ENCODE measurements at places on chromosomes 2 and 18. TPM values are rescaled to one million over a fixed set of nuclear protein-coding genes. Genes with fewer than 3 reads are reported as not detected.
A peak's percentile ranks its signal among the peaks of the same experiment; 100 is the strongest.

DNA sequence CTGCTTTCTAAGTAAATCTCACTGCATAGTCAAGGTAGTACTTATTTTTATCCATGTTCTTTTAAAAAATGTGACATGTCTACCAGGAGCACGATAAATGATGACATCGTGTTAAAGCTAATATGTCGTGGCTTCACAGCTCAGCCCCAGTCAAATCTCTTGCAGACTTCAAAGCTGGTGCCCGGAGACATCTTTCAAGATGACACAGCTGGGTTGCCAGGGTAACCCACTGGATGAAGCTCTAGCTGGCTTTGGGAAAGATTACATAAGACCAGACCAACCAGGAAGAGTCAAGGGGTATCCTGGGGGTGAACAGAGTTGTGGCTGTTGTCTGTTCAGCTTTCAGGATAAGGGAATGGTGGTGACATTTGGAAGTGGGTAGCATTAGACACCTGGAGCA, 67.8 kb downstream of the VSNL1 start:
- DNase-seq: no peak

DNA sequence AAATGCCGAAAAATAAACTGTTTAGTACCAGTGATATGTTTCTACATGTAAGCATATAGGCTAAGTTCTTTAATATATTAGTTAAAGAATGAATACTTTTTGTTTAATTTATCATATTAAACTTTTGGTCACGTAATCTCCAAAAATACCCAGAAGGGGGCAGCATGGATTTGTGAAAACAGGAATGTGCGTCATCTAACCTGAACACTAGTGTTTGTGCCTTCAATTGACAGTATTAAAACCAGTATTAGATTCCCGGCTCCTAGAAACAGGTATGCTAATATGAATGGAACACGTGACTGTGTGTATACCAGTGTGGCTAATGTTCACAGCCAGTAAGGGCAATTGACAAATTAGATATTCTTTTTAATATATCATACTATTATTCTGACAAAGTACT, 51.8 kb downstream of the WDR7 start:
- DNase-seq: peak; percentile 37

- DNase-seq: no peak
Measured at GRCh38 chr18:74351354-74351753, 35.7 kb downstream of the C18orf63 start.

DNA sequence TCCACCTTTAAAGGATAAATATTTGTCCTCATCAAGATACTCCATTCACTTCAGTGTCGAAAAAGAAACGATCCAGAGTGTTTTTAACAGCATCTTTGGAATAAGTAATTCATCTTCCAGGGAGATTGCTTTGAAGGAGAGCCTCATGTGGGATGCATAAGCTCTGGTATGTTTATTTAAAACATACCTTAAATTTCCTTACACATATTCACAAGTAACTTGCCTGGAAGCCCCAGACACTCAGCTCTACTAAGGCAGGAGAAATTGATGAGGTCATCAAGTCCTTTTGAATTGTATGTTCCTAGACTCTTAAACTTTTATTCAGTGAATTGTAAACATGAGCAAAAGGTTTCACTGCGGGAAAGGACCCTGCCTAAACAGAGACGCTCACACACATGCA, 103.0 kb downstream of the CDK15 start:
- DNase-seq: no peak

Gene ANKRD36
- 54.7 TPM for total RNA-seq

DNA sequence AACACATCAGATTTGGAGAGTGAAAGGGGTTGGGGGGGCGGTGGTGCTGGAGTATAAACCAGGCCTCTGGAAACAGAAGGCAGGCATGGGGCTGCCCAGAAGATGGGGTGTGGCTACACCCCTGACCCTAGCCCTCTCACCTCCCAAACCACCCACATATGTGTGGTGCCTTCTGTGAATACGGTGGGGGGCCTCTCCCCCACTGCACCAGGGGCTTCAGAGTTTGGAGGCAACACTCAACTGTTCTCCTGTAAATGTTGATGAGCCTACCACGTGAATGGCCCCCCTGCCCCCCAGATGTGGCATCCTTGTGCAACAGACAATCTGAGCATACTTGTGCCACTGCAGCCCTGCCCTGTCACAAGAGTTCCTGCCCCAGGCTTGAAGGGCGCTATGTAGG, 19.5 kb downstream of the FBXO41 start:
- no peak for DNase-seq

Gene NEU2
- total RNA-seq: not detected

DNA sequence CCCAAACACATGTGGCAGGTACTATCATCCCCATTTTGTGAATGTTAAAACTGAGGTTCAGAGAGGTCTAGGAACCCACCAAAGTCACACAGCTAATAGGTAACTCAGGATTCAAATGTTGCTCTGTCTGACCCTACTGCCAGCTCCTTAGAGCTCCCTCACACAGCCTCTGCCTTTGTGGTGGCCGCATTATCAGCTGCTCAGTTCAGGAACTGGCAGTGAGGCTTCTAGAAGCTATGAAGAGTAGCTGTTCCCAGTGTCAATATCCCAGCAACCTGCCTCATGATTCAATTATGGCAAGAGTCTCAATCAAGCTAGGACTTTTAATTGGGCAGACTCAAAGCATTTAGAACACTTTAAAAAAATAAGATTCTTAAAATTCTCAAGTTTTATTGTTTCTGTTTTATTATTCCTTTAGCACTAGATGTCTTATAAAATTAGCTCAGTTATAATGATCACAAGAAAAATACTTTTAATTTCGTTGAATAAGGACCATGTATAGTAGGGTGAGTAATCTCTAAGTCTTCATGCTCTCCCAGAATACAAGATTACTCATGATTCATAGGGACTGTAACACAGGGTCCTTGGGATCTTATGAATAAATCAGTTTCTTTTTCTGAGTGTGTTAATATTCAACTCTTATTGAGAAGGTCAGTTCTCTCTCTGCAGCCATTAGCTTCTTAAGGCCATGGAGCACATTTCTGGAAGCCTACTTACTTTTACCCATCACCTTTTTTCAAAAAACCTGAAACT, 342.7 kb downstream of the RND3 start:
- DNase-seq: no peak

Gene PRSS56
- total RNA-seq: not detected

Gene SERPINB11
- total RNA-seq: not detected

- no peak for DNase-seq
Measured at GRCh38 chr2:106886916-106887758, 1.2 kb upstream of the ST6GAL2 start.

DNA sequence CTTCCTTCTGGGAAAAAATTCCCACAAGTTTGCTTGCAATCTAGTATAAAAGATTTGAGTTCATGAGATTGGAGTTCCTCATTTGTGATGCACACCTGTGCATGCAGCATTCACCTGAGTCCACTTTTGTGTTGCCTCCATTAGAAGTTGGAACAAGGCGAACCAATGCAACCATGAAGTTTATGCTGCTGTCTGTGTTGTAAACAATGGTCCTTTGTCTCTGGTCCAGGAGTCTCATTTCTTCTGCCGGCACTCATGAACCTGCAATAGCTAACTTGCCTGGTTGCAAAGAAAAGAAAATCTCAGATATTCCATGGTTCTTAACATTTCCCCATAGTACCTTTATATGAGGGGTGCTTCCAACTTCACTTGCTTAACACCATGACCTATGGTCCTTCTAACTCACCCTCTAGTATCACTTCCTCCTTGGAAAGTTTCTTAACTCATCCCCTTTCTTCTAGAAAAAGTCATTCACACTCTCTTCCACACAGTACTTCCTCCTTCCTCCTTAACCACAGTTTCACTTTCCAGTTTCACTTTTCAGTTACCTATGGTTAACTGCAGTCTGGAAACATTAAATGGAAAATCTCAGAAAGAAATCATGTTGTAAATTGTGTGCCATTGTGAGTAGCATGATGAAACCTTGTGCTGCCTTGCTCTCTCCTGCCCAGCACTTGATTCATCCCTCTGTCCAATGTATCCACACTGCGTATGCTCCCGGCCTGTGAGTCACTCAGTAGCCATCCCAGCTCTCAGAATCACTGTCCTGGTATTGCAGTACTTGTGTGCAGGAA, 128.8 kb upstream of the TRIB2 start:
- no peak for DNase-seq

- DNase-seq: no peak
Measured at GRCh38 chr2:229909090-229909489, 12.7 kb downstream of the TRIP12 start.

DNA sequence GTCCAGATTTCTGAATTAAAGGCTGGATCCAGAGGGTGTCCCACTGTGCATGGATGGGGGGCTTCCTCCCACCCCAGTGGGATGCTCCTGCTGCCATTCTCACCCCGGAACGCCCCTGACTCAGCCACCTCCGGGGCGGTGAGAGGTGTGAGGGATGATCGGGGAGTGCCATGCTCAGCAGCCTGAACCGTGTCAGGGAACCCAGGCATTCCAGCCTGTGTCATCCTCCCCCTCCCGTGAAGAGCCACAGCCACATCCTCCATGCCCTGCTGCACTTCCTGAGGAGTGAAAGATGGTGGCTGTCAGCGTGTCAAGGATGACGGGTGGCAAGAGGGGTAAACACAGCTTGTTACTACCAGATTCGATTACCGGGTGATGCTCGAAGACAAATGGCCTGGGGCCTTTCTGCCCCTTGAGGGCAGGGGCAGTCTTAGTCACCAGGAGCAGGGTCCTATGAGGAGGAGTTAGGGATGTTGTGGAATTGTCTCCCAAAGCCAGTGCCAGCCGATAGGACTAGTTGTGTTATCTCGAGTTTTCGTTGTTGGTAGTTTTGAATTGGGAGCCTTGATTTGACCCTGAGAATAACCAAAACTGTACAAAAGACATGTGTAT, 80.8 kb downstream of the TCF7L1 start:
- no peak for DNase-seq

GRCh38 chr2:210527286-210527685, 29.1 kb upstream of the CPS1 start:
- DNase-seq: no peak

Gene SLC1A4
- 50.1 TPM for total RNA-seq

DNA sequence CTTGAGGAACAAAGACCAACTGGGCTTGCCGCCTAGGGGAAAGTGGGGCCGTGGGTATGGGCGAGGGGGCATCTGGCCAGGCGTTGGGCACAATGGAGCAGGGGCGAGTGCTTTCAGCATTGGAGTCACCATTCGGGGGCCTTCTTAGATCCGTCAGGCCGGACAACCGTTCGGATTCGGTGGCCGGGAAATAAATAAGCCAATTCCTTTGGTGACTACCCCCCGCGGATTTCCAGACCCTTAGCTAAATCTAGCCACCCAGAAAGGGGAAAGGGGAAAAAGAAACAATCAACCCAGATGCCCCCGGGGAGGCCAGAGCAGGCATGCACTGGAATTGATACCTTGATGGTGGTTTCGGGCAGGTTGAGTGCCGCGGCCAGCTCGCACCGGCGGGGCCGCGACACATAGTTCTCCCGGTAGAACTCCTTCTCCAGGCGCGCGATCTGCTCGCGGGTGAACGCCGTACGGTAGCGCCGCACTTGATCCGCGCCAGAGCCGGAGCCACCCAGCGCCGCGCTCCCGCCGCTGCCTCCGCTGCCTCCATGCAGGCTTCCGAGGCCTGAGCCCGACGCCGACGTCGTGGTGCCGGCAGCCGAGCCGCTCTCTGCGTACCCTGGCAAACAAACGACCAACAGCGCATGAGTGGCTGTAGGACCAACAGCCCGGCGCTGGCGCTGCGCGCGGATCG, 1.8 kb downstream of the EVX2 start:
- DNase-seq: no peak

GRCh38 chr2:173764094-173764493, 201.1 kb downstream of the SP3 start:
- DNase-seq: no peak

Gene RASGRP3
- 11.8 TPM for total RNA-seq

DNA sequence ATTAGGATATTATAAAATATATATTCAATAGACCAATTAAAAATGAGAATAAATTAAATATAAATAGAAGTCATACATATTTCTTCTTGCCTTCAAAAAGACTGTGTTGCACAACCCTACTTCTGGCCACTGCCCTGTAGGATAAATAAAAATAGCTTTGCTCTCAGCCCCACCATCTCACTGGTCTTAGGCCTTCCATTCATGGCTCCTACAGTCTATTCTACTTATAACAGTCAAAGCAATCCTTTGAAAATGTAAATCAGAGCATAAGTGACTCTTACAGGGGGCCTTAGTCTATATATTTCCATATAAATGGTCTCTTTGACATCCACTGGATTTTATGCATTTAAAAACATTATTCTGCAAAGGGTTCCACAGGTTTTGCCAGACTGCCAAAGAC, 72.9 kb downstream of the KLF7 start:
- no peak for DNase-seq

Gene SOX11
- total RNA-seq: not detected

- no peak for DNase-seq
Measured at GRCh38 chr2:37779611-37780386, 108.4 kb upstream of the CDC42EP3 start.

- no peak for DNase-seq
Measured at GRCh38 chr2:86625096-86625495, 1.4 kb upstream of the RNF103 start.

Gene SEH1L
- total RNA-seq: 54.3 TPM

Gene C2orf81
- 3.0 TPM for total RNA-seq

DNA sequence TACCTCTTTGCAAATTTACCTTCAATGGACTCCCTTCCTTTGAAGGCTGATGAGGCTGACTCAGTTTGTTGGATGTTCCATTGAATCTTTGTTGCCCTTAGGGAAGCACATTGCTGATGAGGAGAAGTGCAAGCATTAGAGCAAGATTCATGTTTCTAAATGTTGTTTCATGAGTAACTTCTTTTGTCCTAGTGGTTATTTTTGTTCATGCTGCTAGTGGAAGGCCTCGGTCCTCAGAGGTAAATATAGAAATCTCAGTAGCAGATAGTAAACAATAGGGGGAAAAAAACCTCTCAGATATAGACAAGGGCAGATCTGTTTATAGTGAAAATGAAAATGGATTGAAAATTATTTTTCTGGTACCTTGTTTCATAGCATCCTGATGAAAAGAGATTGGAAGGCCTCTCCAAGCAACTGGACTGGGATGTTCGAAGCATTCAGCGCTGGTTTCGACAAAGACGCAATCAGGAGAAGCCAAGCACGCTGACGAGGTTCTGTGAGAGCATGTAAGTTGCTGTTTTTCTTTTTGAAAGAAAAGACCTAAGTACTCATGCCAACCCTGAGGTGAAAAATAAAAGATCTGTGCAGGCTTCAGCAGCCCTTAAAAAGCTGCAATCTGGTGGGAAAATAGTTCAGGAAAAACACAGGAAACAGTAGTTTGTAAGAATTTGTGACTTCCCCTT, 104.9 kb downstream of the CERS6 start:
- DNase-seq: no peak

GRCh38 chr2:112523291-112523777, 18.9 kb upstream of the POLR1B start:
- DNase-seq: no peak

DNA sequence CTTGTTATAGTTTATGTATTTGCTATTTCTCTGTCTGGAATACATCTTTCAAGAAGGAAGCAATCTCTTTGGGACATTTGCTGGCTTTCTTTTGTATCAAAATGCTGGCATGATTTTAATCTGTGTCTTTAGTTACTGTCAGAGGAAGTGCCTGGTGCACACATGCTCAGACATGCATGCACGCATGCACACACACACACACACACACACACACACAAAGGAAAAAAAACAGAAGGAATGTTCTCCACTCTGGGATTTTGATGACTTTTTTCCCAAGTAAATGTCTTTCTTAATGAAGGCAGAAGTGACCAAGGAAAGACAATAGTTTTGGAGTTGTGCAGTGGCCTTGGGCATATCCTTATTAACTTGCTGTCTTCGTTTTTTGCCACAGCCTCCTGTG, 6.7 kb downstream of the GNAL start:
- no peak for DNase-seq

All from activated CD4-positive, alpha-beta T cell treated with anti-CD3 and anti-CD28 coated beads, Interleukin-2, amount 10 ng/mL, durations not matched to agents 7 days and 5 days (primary cell).